ENCODE measurements at places on chromosomes 4 and X. TPM values are rescaled to one million over a fixed set of nuclear protein-coding genes. Genes with fewer than 3 reads are reported as not detected.

GRCh38 chr4:2761035-2761923 lies 5.1 kb upstream of the TNIP2 start:
- DNase-seq, result peak; percentile 56

DNA sequence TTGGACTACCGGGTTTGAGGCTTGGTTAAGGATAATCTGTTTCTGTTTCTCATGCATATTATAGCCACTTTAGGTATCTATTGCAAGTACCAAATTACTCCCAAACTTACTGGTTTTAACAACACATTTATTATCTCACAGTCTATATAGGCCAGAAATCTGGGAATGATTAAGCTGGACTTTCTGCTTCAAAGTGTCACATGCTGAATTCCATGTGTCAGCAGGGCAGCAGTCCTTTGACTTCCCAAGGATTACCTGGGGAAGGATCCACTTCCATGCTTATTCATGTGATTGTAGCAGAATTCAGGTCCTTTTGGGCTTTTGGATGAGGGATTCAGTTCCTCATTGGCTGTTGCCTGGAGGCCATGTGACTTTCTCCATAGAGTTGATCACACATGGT lies 349.0 kb upstream of the TRAM1L1 start:
- DNase-seq, result no peak

- DNase-seq, result no peak
Observed at GRCh38 chr4:142707401-142707800, 138.7 kb downstream of the INPP4B start.

DNA sequence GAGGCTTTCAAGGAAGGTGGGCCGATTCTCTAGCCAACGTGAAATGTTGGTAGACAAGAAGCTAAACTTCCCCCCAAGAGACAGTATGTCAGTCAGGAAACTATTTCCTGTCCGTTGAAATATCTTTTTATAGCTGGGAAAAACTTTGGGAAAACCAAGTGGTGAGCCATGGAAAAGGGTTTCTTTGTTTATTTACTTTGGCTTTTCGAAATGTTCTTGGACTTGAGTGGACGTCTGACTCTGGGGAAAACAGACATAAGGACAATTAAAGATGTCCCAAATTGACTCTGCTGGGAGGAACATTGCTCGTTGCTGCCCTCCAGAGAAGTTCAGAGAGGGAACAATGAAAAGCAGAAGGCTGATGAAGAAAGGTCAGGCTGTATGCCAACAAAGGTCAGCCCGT lies 295.4 kb downstream of the RAPGEF2 start:
- no peak for DNase-seq

DNA sequence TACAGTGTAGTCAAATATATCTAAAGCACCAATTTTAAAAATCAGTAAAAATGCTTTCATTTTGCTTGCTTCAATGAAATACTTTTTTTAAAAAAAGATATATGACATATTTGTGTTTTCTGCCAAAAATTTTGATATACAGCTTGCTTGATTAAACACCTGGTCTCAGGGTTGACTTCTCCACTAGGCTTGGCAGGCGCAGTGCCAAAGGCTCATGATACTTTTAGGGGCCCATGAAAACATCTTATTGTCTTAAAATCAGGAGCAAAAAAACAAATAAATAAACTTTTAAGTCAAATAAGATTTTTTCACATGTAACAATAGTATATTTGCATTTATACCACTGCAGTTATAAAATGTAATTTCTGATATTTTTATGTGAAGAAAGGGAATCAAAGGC lies 95.6 kb downstream of the ADGRA3 start:
- DNase-seq, result peak; percentile 71

GRCh38 chrX:68936126-68936525 lies 107.3 kb downstream of the EFNB1 start:
- DNase-seq, result no peak

- DNase-seq, result no peak
Observed at GRCh38 chr4:143358923-143359643, 22.4 kb downstream of the GAB1 start.

GRCh38 chr4:148415500-148415899 lies 26.7 kb downstream of the NR3C2 start:
- no peak for DNase-seq

- no peak for DNase-seq
Observed at GRCh38 chr4:13483136-13483767, 888 bp downstream of the RAB28 start.

GRCh38 chrX:65841263-65841662 lies 173.8 kb downstream of the MSN start:
- DNase-seq, result no peak

- DNase-seq, result no peak
Observed at GRCh38 chr4:21769404-21770147, 179.0 kb downstream of the KCNIP4 start.

GRCh38 chrX:124300405-124300804 lies 32.1 kb upstream of the TEX13D start:
- no peak for DNase-seq

GRCh38 chr4:172683021-172683420 lies 485.6 kb upstream of the GALNT7 start:
- no peak for DNase-seq

DNA sequence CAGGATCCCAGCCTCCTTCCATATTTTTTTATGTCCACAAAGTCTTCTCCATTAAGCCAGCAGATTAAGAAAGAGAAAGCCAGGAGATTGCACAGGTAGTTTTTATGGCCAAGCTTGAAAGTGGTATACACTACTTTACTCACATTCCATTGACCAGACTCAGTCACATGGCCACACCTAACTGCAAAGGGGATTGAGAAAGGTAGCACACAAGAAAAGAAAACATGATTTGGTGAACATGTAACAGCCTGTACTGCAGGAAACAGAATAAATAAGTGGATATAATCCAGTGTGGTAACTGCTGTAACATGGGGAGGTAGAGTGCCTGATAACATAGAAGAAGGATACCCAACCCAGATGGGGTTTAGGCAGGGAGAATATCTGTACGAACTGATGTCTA lies 43.9 kb downstream of the HOPX start:
- DNase-seq, result no peak

DNA sequence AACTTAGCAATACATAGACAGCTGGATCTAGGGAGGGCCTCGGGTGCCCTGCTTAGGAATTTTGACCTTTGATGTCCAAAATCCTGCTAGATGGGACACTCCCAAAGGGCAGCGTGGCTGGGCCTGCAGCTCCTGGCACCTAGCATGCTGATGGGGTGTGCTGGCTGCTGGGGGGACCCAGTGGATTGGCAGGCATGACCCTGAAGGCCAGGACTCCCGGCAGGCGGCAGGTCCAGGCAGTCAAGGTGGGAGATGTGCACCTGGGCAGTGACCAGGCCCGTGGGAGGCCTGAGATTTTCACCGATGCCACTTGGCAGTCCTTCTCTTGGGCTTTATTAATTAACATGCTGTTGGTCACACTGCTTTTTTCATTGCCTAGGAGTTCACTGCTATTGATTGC lies 84.3 kb downstream of the PSAPL1 start:
- DNase-seq, result no peak

DNA sequence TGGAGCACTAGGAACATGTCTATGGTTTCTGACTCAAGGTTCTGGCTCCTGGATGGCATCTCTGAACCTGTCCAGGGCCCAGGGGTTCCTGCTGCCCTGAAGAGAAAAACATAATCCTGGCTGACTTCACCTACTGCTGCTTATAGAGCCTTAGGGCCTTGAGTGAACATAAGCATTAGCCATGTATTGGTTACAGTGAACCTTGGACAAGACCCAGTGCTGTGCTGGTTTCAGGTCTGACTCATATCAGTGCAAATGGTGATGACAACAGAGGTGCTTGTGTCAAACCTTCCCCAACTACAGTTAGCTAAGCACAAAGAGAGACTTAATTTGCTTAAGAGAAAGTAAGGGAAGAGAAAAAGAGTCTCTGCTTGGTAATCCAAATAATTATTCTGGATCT lies 1047.2 kb downstream of the GLUD2 start:
- no peak for DNase-seq

- DNase-seq, result no peak
Observed at GRCh38 chr4:23667659-23668058, 222.2 kb downstream of the PPARGC1A start.

DNA sequence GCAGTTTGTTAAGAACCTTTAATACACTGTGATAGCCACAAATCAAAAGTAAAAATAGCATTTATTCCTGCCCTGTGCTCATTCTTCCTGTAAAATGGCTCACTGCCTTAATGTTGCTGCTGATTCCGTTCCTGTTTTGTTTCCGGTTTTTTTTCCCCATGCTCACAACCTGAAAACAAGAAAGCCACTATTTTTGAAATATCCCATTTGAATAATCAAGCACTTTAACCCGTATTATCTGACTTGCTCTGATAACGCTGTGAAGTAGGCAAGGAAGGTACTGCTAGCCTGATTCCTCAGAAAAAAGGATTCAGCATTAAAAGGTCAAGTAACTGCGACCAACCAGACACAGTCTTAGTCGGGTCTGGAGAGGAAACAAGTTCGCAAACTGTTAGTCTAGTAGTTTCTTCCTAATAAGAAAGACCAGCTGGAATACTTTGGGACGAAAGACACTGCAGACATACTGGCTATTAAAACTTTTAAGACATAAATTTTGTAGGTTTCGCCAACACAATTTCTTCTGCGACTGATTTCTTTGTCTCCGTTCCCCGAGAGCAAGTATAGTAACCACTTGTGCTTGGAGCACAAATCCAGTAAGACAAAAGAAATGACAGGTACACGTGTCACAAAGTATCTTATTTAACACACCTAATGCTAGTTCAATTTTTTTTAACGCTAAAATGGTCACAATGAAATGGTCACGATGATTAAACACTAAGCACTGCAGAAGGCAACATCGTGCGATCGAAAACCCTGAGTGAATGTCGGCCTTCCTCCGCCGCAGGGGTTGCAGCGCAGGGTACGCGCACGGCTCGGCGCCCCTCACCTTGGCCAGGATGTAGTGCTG lies 802 bp downstream of the COX18 start:
- no peak for DNase-seq

GRCh38 chrX:53305219-53305995 lies 24.0 kb upstream of the IQSEC2 start:
- no peak for DNase-seq

DNA sequence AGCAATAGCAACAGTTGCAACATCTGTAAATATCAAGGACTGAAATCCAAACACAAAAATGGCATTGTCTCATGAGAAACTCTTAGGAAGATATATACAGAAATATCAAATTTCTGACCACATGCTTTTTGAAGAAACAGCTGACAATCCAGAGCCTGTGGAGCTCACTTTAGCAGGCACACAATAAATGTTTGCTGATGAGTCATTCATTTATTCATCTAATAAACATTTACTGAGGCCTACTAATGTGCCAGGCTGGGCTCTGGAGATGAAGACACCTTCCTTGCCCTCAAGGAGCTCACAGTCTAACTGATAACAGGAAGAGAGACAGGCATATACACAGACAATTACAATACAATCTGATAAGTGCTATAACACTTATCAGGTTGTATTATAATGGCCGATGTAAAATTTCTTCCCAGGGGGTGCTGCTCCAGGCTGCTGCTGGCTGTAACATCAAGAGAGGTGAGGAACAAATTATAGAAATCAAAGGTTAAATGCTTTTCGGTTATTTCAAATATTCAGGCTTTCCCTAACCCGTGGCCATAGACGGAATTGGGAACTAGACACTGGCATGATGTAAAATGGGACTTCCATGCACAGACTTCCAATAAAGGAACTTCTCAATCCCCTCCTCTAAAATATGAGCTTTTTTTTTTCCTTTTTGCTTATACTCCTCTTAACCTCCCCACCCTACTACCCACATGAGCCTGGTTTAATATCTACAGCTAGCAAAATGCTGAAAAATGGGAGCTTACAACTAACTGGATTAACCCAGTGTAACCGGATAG lies 16.8 kb upstream of the ZCCHC13 start:
- DNase-seq, result no peak

The MMRN1 gene
- total RNA-seq, result 689 TPM

The PDGFRA gene
- 42.3 TPM for total RNA-seq

The UGT2B15 gene
- not detected for total RNA-seq

The SPANXA2 gene
- total RNA-seq, result not detected

The LPAR4 gene
- total RNA-seq, result 2.0 TPM

The HAUS3 gene
- total RNA-seq, result 13.0 TPM

The KLB gene
- 0.27 TPM for total RNA-seq

The STIM2 gene
- 18.9 TPM for total RNA-seq

The CT45A3 gene
- not detected for total RNA-seq

The USP17L27 gene
- total RNA-seq, result not detected

The CYBB gene
- 6.9 TPM for total RNA-seq

The NDNF gene
- total RNA-seq, result 3.5 TPM

The AREG gene
- total RNA-seq, result 0.81 TPM

The SPIN2A gene
- total RNA-seq, result 0.56 TPM

The TLR10 gene
- total RNA-seq, result not detected

The CCNA2 gene
- total RNA-seq, result 1.3 TPM

The CENPU gene
- 1.9 TPM for total RNA-seq

The PCDH11X gene
- total RNA-seq, result 3.2 TPM

The EDNRA gene
- total RNA-seq, result 7.4 TPM

Measured in thyroid gland (tissue), 4 donors.